ENCODE measurements at places on chromosomes 2 and 18.

GRCh38 chr2:207630491-207630890 is 5.3 kb upstream of the METTL21A start:
- DNase-seq: no peak

DNA sequence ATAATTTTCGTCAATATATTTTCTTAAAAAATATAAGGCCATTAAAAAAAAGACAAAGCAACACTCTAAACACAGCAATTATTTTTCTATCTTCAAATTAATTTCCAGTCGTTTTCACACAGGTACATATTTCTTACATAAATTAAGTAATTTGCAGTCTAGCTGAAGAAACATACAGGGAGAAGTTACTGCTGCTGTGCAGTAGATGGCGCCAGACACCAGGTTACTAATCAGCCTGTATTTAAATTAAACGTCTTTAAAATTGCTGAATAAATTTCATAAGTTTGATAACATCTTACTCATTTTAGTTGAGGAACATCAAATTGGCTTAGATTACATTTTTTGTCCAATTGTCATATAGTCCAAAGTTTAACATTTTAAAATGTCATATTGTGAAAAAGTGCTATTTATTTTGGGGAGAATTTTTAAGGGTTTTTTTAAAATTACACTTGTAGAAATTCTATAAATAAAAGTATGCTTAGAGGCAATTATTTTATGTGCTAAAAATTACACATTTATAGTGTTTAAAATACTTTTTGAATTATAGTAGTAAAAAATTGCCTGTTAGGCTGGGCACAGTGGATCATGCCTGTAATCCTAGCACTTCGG is 88.4 kb downstream of the PMAIP1 start:
- DNase-seq: no peak

- DNase-seq: no peak
Measured at GRCh38 chr18:38497266-38497665, 931.7 kb upstream of the CELF4 start.

- DNase-seq: no peak
Measured at GRCh38 chr18:34647251-34647650, 62.8 kb upstream of the DTNA start.

DNA sequence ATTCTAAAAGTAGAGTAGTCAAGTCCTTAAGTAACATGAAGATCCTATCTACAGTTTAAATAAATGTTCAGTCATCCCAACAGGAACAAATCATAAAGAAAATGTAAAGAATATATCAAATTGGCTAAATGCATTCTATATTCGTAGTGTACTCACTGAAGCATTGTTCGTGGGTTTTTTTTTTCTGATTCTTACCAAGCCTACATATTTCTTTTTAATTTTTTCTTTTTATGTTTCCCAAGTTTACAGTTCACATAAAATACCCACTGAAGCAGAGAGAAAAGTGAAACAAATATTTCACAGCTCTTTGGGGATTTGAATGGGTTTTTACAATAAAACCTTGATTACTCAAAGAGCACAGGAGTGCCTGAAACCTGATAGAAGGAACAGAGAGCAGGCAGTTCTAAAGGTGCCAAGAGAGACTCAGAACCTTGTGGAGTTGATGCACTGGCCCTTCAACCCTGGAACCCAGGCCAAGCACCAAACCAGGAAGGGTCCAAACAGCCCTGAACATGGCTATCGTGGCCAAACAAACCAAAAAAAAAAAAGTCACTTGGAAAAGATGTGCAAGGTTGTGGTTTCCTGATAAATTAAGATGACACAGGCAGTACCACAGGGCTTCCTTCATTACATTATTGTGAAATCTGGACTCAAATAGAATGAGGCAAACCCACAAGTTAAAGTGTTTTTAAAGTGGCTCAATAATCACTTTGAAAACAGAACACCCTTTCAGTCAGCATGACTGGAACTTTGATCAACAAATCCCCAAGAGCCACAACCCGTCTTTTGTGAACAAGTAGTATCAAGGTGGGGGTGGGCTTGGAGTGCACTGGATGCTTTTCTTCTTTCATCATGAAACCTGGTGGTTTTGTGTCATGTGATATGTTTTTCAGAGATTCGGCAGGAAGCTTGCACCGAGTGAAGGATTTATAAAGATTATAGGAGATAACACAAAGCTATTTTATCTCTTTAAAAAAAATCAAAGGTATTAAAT is 245.0 kb upstream of the FN1 start:
- no peak for DNase-seq

DNA sequence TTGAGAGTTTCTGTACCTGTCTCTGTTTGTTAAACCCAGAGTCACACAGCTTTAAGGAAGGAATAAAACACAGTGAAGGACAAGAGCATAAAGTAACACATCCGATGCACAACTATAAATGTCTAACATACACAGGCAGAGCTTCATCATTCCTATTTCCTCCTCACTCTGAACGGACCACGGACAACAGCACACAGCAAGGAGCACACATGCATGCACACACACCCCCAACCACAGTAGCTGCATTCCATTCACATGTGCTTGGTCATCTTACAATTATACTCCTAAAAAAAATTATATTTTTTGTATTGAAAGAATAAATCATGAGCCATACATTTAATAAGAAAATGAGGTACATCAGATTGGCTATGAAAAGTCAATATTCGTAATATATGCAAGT is 58.3 kb downstream of the ID2 start:
- no peak for DNase-seq

GRCh38 chr2:63990072-63990471 is 29.2 kb downstream of the VPS54 start:
- DNase-seq: no peak

DNA sequence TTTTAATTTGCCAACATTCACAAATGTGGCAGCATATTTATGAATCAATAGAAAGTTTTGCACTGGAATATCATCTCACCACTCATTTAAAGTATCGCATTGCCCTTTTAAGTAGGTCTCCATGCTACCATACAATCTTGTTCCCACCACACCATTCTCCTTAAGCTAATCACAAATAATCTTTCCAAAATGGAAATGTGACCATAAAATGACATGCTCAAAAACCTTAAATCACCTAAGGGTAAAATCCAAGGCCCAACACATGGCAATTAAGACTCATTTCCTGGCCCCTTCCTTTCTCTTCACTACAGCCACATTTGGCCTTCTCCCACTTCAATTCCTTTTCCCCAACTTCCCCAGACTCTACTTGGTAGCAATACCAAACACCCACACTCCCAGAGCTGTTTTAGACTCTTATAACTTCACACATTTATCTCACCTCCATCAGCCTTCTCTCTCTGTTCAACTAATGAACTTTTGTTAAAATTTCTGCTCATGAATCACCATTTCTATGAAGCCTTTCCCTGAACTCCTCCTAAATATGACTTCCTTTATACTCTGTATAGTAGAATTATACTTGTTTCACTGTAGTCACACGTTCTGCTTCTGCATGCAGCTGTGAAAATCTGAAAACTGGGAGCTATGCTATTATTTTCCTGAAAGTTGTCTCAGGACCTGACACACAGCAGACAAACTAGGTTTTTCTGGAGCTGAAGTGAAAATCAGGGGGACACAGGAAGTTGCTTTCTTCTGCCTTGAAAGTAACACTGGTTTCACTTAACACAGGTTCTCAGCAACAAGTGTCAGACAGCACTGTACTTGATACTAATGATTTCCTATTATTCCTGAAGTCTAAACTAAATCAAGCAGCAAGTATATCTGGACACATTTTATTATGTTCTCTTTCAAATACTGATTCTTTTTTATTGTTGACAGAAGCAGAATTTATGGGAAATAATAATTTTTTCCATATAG is 303.9 kb downstream of the ZEB2 start:
- no peak for DNase-seq

GRCh38 chr2:108587621-108588020 is 53.4 kb downstream of the LIMS1 start:
- DNase-seq: no peak

DNA sequence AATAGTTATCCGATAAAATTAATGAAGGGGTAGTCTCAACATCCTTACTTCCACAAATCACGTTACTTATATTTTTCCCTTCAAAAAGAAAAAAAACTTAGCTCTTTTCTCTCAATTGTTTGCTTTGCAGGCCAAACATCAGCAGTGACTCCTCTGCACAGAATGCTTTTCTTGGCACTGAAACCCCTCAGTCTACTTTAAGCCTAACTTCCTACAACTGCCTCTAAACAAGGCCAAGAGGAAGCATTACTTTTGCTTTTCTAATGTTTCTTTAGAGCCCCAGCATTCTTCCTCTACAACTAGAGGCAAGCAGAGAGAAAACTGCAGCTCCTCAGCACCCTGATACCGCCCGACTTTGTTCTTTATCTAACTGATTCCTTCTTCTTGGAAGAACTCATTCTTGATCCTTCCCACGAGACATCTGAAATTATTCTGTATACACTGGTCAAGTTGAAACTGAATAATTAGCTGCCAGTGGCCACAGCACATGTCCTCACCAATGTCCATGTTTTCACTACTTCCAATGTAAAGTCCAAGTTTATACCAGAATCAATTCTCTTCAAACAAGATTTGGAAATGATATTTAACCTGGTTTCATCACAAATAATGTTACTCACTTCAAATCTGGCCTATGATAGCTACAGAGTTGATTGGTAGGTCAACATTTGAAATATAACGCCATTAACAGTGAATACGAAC is 55.3 kb downstream of the DTNB start:
- DNase-seq: no peak
